ENCODE measurements at places on chromosomes 2 and 18.

DNA sequence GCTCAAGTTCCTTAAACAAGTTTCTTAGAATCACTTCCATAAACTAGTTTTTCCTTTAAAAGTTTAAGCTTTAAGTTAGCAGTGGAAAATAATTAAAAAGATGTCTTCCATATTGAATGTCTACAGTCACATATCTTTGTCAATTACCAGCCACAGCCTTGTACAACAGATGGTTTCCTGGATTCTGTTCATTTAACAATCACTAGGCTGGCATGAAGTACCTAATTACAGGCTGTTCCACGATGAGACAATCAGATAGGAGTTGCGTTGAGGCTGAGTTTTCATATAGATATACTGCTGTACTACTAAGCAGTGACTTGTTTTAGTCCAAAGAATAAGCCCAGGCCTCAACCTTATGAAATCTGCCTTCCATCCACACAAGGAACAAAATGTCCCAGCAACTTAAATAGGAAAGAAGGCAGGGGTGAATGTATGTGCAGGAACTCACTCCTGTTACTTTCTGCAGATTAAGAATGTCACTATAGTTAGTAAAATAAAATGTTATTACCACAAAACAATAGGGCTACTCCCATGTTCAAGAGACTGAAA, 131.0 kb downstream of the ZAP70 start:
- DNase-seq: no peak

DNA sequence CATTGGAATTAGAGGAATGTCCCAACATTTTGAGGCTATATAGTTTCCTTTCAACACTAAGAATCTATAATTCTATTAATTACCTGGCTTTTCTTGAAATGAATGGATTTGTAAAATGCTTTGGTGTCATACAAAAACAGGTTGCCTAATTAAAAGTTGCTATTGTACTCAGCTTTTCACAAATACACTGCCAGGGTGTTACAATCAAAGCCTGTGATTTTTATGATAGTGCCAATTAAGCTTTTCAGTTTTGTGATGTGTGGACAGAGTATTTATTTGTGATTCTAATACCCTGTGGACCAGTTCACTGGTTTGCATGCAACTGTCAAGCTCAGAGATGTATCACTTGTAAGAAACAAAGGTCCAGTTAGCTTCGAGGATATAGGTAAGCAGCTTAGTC, 71.8 kb downstream of the NAB1 start:
- no peak for DNase-seq

DNA sequence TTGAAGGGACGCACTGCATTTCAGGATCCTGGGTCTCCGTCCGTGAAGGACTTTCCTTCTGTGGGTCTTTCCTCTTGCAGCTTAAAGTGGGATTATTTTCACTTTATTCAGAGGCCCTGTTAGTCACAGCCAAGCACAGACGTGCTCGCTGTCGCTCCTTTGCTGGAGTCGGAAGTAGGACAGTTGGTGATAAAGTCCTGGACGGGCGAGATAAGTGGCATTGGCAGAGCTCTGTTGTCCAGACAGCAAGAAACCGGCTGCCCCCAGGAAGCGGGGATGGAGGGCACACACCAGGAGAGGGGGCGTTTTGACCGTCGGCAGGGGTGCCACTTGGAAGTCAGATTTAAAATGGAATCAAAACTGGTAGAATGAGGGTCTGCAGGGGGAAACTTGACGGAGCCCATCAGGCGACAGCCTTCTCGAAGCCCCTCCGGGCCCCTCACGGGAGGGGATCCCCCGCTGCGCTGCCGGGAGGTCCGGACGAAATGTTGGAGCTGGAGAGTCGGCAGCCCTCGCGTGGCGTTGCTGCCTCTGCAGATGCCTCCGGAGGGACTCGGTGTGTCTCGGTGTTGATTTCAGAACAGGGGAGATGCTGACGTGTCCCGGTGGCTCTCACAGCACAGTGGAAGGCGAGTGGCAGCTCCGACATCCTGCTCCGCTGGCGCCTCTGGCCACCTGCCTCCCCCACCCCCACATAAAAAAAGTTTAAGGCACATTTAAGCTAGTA, 124.2 kb downstream of the NFATC1 start:
- DNase-seq: no peak

DNA sequence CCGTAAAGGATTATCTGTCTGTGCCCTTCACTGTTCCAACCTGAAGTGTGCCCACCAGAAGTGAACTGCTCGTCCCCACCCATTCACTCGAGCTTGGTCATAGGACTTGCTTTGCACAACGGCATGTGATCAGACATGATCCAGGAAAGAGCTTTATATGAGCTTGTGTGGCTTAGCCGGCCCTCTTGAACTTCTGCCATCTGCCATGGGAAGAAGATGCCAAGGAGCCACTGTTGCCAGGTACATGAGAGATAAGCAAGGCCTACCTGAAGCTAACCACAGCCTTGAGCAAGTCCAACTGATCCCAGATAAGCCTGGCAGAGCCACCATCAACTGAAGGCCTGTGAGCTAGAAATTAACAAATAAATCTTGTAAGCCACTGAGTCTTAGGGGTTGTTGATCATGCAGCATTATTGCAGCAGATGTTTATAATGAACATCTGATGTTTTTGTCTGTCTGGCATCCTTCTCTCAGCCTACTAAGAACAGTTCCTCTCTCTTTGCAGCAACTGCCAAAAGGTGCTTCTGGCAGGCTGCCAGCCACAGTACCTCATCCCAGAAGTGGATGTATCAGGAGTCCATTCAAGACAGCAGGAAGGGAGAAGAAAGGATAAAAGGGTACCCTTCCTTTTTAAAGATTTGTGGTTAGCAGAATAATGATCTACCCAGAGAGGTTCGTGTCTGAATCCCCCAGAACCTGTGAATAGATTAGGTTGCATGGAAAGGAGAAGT, 16.8 kb downstream of the DBI start:
- no peak for DNase-seq

DNA sequence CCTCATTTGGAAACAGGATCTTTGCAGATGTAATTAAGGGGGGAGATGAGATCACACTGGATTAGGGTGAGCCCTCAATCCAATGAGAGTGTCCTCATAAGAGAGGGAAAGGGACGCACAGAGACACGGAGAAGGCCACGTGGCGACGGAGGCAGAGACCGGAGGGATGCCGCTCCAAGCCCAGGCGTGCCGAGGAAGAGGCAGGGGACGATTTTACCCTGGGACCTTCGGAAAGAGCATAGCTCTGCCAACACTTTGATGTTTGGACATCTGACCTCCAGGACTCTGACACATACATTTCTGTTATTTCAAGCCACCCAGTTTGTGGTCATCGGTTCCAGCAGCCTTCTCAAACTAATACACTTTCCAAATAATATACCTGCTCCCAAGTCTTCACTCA, 84.4 kb upstream of the ZCCHC2 start:
- DNase-seq: no peak
